Small intestine (tissue), 16 donors: ENCODE measurements at places on chromosomes 12 and 14. TPM values are rescaled to one million over a fixed set of nuclear protein-coding genes. Genes with fewer than 3 reads are reported as not detected.
A peak's percentile ranks its signal among the peaks of the same experiment; 100 is the strongest.

GRCh38 chr14:50117456-50117855 is 1.1 kb upstream of the VCPKMT start:
- no peaks in the 10 kb centered on the region for H3K4me1 ChIP-seq
- peaks cover 21% of the 10 kb centered on the region for H3K36me3 ChIP-seq
- H3K27ac ChIP-seq: no peak overlapping the region
- DNase-seq: no peak
- H3K4me3 ChIP-seq: no peak overlapping the region

GRCh38 chr12:104470521-104470920 is 13.8 kb downstream of the CHST11 start:
- no peaks in the 10 kb centered on the region for H3K4me1 ChIP-seq
- no peaks in the 10 kb centered on the region for H3K36me3 ChIP-seq
- no peak for DNase-seq
- H3K4me3 ChIP-seq: no peak overlapping the region

The LARP4 gene
- 11.9 TPM for polyA plus RNA-seq

The CLEC2A gene
- polyA plus RNA-seq: not detected

DNA sequence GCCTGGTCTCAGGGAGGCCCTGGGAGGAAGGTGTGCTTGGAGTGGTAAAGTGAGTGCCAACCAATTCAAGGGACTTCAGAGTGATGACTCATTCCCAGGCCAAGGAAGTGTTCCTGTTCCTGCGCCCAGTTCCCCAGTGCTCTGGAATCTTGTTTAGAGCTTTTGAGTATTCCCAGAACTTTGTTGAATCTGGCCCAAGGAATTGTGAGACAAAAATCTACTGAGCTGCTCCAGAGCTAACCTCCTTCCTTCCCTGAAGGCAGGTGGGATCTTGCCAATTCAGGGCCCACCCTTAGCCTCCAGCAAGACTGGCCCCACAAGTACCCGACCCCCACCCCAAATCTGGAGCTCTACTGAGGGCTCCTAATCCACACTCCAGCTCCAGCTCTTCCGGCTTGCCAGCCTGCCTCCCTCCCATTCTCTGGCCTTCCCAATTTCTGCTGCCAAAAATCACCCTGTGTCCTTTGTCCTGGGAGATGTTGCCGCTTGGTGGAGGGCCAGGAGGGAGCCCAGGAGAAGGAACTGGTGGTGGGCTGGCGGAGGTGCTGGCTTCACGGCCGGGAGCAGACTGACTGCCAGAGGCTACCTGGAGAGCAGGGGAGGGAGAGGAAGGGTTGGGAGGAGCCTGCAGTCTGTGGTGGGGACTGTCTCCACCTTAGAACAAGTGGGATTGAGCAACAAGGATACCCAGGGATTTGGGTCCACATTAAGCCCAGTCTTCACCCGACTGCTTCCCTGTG is 2.0 kb upstream of the ATN1 start:
- H3K27me3 ChIP-seq: no peaks in the 10 kb centered on the region
- H3K4me1 ChIP-seq: peaks cover 37% of the 10 kb centered on the region
- H3K4me3 ChIP-seq: peak overlapping the region; percentile 66
- peak overlapping the region; percentile 92 for H3K27ac ChIP-seq
- H3K36me3 ChIP-seq: no peaks in the 10 kb centered on the region

- peaks cover 19% of the 10 kb centered on the region for H3K4me1 ChIP-seq
- no peaks in the 10 kb centered on the region for H3K36me3 ChIP-seq
- H3K27ac ChIP-seq: no peak overlapping the region
- H3K4me3 ChIP-seq: no peak overlapping the region
Observed at GRCh38 chr14:71554323-71554722, 377.9 kb upstream of the RGS6 start.

The TSPAN11 gene
- 3.9 TPM for polyA plus RNA-seq

- H3K27me3 ChIP-seq: no peaks in the 10 kb centered on the region
- H3K4me3 ChIP-seq: no peak overlapping the region
- no peaks in the 10 kb centered on the region for H3K4me1 ChIP-seq
- DNase-seq: no peak
Observed at GRCh38 chr14:74739293-74740030, 23.7 kb upstream of the YLPM1 start.

GRCh38 chr12:131375261-131375971 is 335.5 kb upstream of the SFSWAP start:
- no peak overlapping the region for H3K4me3 ChIP-seq
- no peaks in the 10 kb centered on the region for H3K4me1 ChIP-seq
- DNase-seq: no peak
- no peaks in the 10 kb centered on the region for H3K27me3 ChIP-seq
- no peaks in the 10 kb centered on the region for H3K36me3 ChIP-seq

The ZNF385A gene
- polyA plus RNA-seq: 4.1 TPM

GRCh38 chr14:105479431-105480158 is 5.0 kb downstream of the CRIP2 start:
- peaks cover 3% of the 10 kb centered on the region for H3K27me3 ChIP-seq
- no peak overlapping the region for H3K27ac ChIP-seq
- no peak overlapping the region for H3K4me3 ChIP-seq
- no peaks in the 10 kb centered on the region for H3K36me3 ChIP-seq

DNA sequence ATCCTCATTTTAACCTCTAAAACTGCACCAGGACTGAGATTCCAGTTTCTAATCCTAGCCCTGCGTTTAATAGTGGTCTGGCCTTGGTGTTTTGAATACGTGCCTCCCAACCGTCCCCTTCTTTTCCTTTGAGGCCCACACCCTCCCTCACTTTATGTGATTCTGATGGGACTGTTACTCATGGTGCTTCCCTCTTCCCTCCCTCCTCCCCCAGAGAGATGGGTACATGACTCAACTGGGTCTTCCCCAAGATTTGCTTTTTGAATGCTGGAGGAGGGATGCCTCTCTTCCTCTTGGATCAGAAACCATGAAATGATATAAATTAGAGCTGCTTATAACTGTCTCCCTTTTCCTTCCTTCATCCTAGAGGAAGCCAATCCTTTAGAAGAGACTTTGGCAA is 8.2 kb upstream of the PPP2R5E start:
- H3K36me3 ChIP-seq: no peaks in the 10 kb centered on the region
- DNase-seq: no peak
- H3K27ac ChIP-seq: no peak overlapping the region

The RAD9B gene
- 0.61 TPM for polyA plus RNA-seq

DNA sequence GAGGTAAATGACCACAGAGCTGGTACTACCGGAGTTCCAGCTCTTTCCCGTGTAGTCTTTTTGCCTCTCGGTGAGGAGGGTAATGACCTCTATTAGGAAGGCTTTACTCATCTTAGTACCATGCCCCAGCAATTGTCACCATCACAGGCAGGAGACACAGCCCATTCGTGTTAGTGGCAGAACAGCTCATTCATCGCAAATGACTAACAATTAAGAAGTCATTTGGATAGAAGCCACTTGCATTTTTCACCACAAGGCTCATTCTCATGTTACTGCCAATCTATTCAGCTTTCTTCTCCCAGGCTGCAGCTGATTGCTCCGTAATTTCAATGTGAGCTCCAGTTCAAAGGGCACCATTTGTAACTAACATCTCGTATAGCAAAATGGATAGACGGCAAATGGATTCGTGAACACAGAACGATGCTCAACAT is 718.8 kb upstream of the TMEM132C start:
- H3K27me3 ChIP-seq: no peaks in the 10 kb centered on the region
- DNase-seq: no peak
- H3K4me3 ChIP-seq: no peak overlapping the region
- H3K36me3 ChIP-seq: no peaks in the 10 kb centered on the region
- no peaks in the 10 kb centered on the region for H3K4me1 ChIP-seq

The SERPINA12 gene
- polyA plus RNA-seq: 0.54 TPM

GRCh38 chr14:79580906-79581305 is 630.4 kb downstream of the DIO2 start:
- no peak overlapping the region for H3K4me3 ChIP-seq
- no peaks in the 10 kb centered on the region for H3K36me3 ChIP-seq
- no peak for DNase-seq
- H3K27me3 ChIP-seq: no peaks in the 10 kb centered on the region
- H3K4me1 ChIP-seq: no peaks in the 10 kb centered on the region

GRCh38 chr12:47824198-47824597 is 4.5 kb upstream of the HDAC7 start:
- DNase-seq: no peak
- H3K27me3 ChIP-seq: no peaks in the 10 kb centered on the region
- H3K36me3 ChIP-seq: no peaks in the 10 kb centered on the region
- H3K27ac ChIP-seq: peak overlapping the region; percentile 32

The SLIRP gene
- 497 TPM for polyA plus RNA-seq
